Activated T-helper 2 cell treated with anti-CD3 and anti-CD28 coated beads, Interferon-gamma antibody, Interleukin-2, Interleukin-4, amounts not matched to agents 10 μg/mL and 5 μg/mL and 100 μg/mL, durations not matched to agents 14 hours and 24 hours and 36 hours (primary cell): ENCODE measurements at places on chromosomes 5 and 9.

- no peak for DNase-seq
Measured at GRCh38 chr9:108834959-108835665, 20.7 kb downstream of the ACTL7B start.

GRCh38 chr5:177444106-177445051, 2.2 kb upstream of the PRR7 start:
- no peak for DNase-seq

- DNase-seq, result no peak
Measured at GRCh38 chr5:170513856-170514525, 10.2 kb downstream of the KCNIP1 start.

- no peak for DNase-seq
Measured at GRCh38 chr5:52202256-52202655, 585.5 kb upstream of the ITGA1 start.

GRCh38 chr5:156134216-156134615, 192.7 kb upstream of the SGCD start:
- DNase-seq, result no peak

- DNase-seq, result no peak
Measured at GRCh38 chr5:174895360-174895759, 171.0 kb downstream of the MSX2 start.

- DNase-seq, result no peak
Measured at GRCh38 chr9:110213413-110214044, 5.6 kb upstream of the C9orf152 start.

- DNase-seq, result no peak
Measured at GRCh38 chr9:86308687-86309086, 26.3 kb upstream of the ISCA1 start.

- no peak for DNase-seq
Measured at GRCh38 chr9:117574099-117574498, 130.1 kb upstream of the TLR4 start.

DNA sequence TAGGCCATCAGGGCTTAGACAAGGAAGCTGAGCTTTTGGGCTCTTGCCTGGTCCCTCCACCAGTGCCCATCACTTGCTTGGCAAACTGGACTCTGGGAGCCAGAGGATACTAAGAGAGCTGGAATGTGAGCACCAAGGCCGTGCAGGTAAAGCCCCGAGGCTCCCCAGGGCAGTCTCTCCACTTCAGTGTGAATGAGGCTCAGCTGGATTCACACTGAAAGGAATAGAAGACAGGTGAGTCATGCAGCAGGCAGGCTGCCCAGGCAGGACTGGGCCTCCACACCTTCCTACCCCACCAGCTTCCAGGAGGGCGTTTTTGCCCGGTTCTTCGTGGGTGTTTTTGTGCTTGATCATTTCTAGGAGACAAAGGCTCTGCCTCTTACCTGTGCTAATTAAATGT, 7.3 kb upstream of the CTSV start:
- no peak for DNase-seq

DNA sequence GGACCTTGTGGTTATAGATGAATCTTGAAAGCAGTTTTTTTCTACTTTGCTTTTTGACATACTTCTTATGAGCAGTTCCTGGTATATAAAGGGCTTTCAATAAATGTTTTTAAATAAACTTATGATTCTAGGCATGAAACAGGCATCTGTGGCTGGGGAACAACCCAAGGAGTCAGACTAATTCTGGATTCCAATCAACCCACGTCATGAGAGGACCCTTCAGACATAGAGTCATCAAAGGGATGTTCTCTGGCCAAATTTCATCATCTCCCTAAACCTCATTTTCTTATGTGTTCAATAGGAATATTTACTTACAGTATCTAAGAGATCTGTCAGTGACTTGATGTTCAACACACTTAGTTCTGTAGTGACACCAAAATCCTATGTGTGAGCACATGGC, 243.8 kb upstream of the ZNF462 start:
- DNase-seq, result no peak

DNA sequence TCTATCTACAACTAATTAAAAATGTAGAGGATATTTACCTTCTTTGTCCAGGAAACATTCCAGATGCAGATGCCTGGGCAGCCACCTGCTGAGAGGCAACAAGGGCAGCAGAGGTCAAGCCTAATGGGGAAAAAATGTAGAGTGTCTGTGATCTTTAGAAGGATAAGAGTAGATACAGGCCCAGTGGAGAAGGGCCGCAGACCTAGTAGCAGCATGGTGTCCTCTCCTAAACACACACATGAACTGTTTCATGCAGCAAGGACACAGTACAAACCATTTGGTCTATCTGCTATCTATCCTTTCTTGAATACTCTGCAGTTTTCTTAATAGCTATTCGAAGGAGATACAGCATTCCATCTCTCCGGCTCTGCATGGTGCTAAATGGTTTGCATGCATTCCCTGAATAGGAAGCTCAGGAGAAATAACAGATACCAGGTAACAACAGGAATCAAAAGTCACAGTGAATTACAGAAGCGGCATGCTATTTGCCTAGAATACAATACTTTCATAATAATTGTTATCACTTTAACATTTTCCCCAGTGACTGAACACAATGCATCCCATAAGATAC, 107.3 kb downstream of the ZNF608 start:
- no peak for DNase-seq

GRCh38 chr9:29078063-29078666, 1504.9 kb upstream of the C9orf72 start:
- no peak for DNase-seq

GRCh38 chr5:103487218-103487617, 75.4 kb downstream of the NUDT12 start:
- no peak for DNase-seq

DNA sequence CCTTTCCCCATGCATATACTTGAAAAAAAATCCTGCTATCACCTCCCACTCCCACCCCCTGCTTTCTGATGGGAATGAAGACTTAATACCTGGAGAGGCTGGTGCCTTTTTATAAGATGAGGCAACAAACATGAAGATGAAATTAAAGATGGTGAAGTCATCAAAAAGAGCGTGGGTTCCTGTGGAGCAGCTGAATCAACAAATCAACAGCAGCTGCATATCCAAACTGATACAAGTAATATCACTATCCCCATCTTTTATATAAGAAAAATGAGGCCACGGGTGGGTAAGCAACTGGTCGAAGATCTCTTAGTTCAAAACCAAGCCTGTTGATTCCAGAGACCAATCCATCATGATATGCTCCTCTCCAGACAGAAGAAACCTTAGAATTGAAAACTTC, 268.5 kb downstream of the ENC1 start:
- DNase-seq, result no peak

DNA sequence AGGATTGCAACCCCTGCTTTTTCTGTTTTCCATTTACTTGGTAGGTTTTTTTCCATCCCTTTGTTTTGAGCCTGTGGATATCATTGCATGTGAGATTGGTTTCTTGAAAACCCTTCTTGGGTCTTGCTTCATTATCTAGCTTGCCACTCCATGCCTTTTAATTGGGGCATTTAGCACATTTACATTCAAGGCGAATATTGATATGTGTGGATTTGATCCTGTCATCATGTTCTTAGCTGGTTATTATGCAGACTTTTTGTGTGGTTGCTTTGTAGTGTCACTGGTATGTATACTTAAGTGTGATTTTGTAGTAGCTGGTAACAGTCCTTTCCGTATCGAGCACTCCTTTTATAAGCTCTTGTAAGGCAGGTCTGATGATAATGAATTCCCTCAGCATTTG, 26.5 kb downstream of the LOX start:
- DNase-seq, result no peak

- DNase-seq, result no peak
Measured at GRCh38 chr5:30676223-30676840, 517.2 kb upstream of the CDH6 start.
